M059J (cell line): ENCODE measurements at places on chromosomes 11 and 22.

GRCh38 chr11:16814410-16815046, 76.1 kb downstream of the C11orf58 start:
- no peak for DNase-seq

GRCh38 chr11:108025387-108026080, 16.8 kb downstream of the CUL5 start:
- DNase-seq, result no peak

DNA sequence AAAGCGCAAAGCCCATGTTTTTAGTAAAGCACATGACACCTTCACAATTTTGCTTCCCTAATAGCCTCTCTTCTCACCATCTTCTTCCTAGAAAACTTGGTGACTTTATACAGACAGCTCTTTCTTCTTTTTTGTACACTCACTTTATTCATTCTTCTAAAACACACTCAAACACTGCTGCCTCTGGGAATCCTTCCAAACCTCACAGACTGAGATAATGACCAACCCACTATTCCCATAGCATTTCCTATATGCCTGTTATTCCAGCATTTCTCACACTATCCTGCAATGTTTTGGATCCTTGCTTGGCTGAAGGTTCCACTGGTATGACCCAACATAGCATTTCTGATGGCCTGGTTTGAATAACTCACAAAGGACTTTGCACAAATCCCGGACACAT, 442.1 kb upstream of the CCDC90B start:
- no peak for DNase-seq

- DNase-seq, result no peak
These were observed 102.1 kb downstream of the FBXO7 start for GRCh38 chr22:32576553-32577253.

DNA sequence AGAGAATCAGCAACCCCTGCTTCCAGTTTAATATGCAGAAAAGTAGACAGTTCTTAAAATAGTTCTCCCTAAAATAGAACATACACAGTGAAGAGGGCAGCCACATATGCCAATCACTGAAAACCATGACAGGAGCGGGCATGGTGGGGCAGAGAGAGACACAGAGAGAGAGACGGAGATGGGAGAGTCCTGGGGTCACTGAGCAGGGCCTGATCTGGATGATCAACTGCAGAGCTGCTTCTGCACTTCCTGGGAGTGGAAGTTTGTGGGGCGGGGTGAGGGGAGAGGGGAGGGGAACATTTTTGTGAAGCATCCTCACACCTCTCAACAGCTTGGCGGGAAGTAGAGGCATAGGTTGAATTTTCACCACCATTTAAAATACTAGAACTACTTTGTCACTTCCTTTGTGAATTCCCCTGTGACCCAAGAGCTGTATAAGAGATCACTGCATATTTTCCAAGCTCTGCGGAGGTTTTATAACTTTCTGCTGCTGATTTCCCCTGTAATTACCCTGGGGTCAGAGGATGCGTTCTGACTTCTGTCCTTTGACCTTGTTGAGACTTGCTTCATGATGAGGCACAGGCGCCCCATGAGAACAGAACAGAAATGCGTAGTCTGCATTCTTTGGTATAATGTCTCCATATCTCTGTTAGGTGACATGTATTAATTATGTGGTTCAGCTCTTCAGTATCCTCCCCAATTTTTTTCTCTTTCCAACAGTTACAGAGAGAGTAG, 419.4 kb downstream of the BRD1 start:
- DNase-seq, result no peak

DNA sequence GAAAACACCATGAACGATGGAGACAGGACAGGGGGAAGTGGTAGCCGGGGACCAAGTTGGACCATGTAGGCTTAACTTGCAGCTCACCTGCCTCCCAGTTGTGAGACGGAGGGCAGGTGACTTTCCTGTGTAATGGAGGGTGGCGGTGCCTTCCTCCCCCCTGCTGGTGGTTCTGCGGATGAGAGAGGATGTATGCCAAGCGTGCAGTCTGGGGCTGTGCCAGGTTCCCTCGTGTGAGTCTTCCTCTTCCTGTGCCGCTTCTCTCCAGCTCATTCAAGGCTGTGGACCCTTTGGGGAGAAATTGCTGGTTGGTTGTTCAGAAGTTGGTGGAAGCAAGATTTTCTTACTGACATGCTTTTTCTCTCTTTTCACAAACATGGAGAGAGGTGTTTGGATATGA, 35.1 kb downstream of the MPPED1 start:
- no peak for DNase-seq

DNA sequence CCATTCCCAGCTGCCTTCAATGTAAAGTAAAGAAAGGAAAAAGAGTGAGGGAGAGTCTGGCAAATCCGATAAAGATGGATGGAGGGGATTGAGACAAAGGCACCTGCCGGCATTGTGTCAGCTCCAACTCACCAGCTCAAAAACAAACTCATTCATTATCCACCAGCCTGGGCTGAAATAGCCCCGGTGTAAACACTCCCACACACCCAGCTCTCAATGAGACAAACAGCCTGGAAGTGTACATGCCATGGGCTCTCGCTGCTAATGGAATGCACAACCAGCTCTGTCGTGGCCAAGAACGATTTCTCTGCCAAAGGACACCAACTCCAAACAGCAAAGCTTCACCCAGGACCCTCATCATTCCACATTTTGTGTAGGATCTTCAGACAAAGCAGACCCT, 89.3 kb upstream of the OPCML start:
- no peak for DNase-seq

GRCh38 chr11:106765469-106766258, 252.6 kb downstream of the GUCY1A2 start:
- DNase-seq, result peak; percentile 6
